ENCODE measurements at places on chromosomes 5 and 9.

GRCh38 chr9:130117816-130118632, 54.2 kb upstream of the NCS1 start:
- DNase-seq = no peak

DNA sequence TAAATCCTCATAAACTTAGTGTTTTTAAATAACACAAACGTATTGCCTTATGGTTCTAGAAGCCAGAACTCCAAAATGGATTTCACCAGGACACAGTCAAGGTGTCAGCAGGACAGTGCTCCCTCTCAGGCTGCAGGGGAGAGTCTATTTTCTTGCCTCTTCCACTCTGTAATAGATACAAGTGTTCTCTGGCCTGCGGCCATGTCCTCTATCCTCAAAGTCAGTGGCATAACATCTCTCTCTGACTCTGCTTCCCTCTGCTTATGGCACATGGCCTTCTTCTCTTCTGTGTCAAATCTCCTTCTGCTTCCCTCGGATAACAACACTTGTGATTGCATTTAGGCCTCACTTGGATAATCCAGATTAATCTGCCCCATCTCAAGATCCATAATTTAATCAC, 129.4 kb upstream of the OR13F1 start:
- no peak for DNase-seq

- no peak for DNase-seq
These were observed 367.5 kb downstream of the DEPDC1B start for GRCh38 chr5:60332244-60333004.

DNA sequence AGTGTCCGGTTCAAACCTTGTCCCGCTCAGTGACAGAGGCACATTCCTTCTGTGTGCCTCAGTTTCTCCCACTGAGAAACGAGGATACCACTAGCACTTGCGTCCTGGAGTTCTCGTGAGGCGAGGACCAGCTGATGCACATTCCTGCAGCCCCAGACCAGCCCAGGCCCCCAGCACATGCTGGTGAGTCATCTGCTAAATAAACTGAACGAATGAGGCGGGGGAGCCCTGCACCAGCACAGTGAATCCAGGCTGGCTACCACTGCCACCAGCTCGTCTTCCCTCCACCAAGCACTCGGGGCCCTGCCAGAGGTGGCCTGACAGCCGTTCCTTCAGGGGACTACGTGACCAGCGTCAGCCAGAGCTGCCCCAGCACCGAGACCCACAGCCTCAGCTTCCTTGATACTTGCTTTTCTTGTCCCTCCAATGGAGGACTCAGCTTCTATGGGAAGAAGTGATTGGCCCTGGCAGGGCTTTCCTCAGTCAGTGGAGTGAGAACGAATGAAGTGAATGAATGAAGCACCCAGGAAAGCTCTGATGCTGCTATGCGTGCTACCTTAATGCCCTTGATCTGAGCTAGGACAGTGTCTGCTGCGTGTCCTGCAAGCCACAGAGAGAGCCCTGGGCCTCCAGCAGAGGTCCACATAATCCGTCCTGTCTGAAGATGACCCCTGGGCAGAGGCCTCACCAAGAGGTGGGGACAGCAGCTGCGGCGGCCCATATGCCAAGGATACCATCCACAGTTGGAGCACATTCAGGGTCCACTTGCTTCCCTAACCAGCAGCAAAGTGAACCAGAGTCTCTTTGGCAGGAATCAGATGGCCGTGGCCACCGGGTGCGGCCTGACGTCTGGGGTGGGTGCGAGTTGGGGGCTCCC, 13.5 kb upstream of the BARX1 start:
- no peak for DNase-seq

- no peak for DNase-seq
These were observed 90.6 kb upstream of the ICE1 start for GRCh38 chr5:5331848-5332247.

DNA sequence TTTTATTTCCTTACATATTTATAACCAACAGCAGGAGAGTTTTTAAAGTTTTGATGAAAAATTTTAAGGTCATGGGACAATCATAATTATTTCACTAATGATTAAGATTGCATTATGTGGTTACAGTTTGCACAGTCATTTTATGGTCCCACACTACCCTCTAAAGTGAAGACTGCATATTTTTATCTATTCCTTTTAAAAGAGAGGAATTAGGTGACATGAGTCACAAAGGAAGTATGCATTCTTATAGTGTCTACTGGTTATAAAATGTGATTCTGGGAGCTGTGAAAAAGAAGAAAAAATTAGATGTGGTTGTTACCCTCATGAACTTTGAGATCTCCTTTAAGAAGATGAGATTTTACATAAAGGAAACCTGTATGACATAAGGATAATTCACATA, 87.9 kb upstream of the GRIA1 start:
- no peak for DNase-seq

GRCh38 chr5:76762484-76762883, 46.6 kb downstream of the F2R start:
- no peak for DNase-seq

- DNase-seq = no peak
These were observed 180.5 kb downstream of the NFIB start for GRCh38 chr9:14133394-14133793.

DNA sequence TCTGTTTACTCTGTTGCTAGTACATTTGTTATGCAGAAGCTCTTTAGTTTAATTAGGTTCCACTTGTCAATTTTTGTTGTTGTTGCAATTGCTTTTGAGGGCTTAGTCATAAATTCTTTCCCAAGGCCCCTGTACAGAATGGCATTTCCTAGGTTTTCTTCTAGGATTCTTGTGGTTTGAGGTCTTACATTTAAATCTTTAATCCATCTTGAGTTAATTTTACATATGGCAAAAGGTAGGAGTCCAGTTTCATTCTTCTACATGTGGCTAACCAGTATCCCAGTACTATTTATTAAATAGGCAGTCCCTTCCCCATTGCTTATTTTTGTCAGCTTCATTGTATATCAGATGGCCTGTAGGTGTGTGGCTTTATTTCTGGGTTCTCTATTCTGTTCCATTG, 792.4 kb downstream of the PTPRD start:
- no peak for DNase-seq

DNA sequence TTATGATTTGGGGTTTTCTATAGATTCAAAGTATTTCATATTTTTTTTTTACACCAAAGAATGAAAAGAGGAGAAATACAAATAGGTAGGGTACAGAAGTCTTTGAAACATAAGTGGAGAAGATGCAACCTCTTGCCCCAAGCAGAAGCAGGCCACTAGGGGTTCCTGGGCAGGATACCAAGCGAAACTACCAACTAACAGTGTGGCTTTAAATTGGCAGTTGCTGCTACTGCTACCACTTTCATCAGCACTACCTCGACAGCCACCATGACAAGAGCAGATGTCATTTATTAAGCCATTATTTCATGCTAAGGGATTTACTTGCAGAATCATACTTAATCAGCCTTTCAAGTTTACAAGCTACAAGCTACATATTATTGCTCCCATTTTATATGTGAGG, 288.1 kb downstream of the NR3C1 start:
- DNase-seq = no peak

- peak; percentile 33 for DNase-seq
These were observed 600 bp downstream of the ENC1 start for GRCh38 chr5:74639807-74640449.

- no peak for DNase-seq
These were observed 94.6 kb downstream of the ADAMTS2 start for GRCh38 chr5:179250561-179251225.

GRCh38 chr5:123093601-123094236, 4.7 kb downstream of the PRDM6 start:
- no peak for DNase-seq

- no peak for DNase-seq
These were observed 9.3 kb downstream of the SH3RF2 start for GRCh38 chr5:145945620-145946111.

GRCh38 chr5:80346055-80346454, 26.3 kb downstream of the SPZ1 start:
- DNase-seq = peak; percentile 29

GRCh38 chr5:73399775-73400174, 48.8 kb downstream of the FOXD1 start:
- DNase-seq = no peak

DNA sequence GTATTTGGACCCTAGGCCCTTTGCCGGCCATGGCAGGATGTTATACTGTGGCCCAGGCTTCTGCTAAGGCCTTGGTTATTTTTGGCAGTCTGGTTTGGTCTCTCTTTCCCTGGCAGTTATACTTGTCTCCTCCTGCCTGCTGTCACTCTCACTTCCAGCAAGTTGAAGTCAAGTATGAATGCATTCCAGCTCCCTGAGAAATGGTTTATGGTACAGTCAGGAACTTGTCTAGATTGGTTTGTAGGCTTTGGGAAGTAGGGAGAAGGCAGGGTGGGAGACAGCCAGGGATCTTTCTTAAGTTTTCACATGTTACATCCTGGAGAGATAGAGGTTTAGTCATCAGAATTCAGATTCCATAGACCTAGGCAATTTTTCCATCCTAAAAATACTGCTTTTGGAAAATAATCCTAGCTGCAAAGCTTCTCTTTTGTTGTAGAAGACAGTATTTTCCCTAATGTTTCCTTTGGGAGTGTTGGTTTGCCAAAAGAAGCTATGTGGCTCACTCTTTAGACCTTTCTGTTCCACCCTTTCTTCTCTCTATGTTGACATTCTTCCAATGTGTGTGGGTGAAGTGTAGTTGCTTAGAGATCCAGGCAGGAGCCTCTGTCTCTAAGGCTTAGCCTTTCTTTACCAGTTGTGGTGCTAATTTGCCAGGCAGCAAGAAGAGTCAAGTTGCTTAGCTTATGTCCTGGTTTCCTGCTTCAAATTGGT, 2.5 kb upstream of the KDM3B start:
- no peak for DNase-seq

DNA sequence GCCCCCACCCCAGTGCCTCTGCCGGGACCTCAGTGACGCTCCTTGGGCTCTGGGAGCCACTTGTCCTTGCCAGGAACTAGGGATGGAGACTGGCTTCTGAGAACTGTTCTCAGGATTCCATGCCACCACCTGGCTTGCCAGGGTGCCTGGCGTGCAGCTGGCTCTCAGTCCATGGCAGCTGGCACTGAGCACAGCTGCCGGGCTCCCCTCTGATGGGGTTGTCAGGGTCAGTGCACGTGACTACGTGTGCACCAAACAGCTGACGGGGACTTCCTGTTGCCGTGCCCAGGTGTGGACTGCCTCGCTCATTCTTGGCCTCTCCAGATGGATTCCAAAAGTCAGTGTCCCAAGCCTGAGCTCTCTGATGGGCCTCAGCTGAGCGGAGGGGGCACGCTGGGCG, 9.4 kb downstream of the KCNT1 start:
- DNase-seq = no peak

GRCh38 chr5:65861830-65862241, 64.5 kb upstream of the ERBIN start:
- DNase-seq = no peak

Measured in CD4-positive, alpha-beta T cell treated with Interleukin-4 for 1 hour (primary cell).